ENCODE measurements at places on chromosomes 16 and 17.

DNA sequence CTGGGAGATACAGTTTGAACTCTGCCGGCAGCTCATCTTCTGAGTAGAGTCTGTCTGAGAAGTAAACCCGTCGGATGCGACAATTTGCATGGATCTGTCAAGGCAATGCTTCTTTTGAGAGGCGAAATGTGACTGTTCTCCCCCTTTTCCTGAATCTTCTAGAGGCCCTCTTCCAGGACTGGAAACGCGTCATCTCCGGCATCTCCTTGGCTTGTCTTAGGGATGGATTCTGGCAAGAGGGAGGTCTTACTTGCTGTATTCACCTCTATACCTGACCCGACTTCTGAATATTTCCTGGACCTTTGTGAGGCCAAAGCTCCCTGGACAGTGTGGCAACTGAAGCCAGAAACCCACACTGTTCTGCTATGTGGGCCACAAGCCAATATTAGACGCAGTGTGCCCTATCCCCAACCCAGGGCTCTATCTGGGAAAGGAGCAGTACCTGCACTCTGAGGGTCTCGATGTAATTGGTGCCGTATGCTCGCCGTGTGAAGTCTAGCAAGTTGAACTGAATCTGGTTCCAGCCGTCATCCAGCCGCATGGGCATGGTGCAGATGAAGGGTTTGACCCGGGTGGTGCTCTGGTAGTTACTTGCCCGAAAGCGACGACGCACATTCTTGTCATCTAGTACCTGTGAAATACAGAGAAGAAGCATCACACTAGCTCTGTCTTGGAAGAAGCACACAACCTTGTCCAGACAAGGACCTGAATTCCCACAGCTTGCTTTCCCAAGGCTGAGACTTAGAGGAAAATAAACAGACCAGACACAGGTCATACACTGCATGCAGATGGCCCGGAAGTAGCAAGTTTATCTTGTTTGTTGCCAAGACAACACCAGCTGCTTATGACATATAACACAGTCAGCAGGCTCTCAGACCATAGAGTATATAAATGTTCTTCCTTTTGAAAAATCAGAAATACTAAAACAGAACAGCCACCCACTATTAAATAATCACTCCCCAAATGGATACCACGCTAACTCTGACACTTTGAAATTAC, 14.1 kb downstream of the CFAP20 start:
- no peak for DNase-seq

DNA sequence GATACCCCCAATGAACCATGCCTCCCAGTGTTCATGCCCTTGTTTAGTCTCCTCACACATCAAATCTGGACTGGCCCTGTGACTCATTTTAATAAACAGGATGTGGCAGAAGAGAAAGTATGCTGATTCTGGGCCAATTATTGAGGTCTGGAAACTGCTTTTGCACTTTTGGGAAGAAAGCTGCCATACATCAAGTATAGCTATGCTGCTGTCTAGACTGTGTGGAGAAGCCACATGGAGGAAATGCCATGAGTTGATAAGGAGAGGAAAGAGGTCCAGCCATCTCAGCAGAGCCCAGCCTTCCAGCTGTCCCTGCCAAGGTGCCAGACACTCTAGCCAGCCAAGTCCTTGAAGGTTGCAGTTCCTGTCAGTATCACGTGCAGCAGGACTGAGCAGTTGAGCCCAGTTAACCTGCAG, 16.7 kb downstream of the RPRML start:
- DNase-seq, result peak; percentile 53

DNA sequence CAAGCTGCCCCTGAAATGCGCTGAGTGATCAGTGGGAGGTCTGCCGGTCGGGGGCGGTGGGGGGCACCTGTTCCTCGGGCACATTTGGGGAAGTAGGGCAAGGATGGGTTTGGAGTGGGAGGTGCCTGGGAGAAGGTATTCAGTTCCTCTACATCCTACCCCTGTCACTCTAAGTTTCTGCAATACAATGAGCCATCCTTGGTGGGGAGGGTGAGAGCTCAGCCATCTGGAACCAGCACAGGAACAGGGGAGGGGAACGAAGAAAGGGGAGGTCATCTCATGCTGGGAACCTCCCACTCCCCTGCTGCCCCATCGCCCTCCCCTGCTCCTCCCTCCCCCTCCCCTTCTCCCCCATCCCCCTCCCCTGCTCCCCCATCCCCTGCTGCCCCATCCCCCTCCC, 4.2 kb downstream of the DPH1 start:
- DNase-seq, result no peak

GRCh38 chr16:85853547-85854545, 45.1 kb upstream of the IRF8 start:
- DNase-seq, result no peak

DNA sequence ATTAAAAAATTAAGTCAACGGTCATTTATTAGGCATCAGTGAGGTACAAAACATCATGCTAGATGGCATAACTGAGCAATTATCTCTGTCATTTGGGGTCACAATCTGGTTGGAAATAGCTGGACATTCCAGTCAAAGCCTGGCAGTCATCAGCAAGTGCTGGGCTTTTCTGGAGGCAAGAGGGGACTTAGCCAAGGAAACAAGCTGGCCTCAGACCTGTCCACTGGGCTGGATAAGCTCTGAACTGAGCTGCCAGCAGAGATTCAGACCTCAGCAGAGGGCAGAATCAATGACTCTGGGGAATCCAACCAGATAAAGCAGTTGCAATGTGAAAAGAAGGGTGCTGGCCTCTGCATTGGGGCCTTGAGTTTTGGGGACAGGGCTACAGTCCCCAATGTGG, 161.9 kb upstream of the NOL11 start:
- DNase-seq, result no peak

DNA sequence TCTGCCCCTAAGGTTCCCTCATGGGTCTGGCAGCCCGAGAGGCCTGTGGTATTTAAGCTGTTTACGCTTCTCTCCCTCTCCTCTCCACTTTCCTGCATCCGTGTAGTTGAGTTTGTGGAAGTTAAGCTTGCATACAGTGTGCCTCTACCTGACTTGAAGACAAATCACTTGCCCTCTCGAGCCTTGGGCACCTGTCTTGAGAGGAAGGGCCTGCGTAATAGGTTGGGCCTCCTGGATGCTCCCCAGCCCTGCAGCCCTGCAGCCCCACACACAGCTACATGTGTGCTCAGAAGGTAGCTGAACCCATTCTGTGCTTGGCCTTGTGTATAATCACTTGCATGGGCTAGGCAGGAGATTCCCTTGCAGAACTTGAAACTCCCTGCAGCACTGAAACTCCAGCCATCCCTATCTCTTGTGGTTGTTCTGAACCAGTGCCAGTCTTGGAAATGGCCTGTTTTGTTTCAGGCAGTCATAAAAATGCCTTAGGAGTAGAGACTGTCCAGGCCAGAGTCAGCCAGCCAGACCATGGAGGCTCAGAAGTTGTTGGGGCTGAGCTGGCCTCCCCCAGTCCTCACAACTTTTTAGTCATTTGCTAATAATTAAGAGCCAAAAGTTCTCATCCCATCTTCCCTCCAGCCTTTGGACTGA, 134.6 kb downstream of the CLEC16A start:
- DNase-seq, result no peak

DNA sequence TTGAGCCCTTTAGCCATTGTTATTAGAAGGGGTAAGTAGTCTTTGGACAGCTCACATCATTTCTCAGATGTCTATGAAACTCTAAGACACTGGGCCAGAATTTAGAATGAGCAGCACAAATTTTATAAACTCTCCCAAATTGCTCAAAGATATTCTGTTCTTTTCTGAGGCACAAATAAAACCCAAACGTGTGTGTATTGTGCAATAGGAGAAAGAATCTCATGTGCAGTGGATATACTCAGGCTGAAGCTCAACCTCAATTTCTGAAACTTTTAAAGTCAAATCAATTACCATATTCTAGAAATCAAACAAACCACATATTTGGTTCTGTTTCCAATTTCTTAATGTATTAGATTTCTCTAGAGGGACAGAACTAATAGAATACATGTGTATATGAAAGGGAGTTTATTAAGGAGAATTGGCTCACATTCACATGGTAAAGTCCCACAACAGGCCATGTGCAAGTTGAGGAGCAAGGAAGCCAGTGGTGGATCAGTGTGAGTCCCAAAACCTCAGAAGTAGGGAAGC, 403.6 kb downstream of the RBFOX1 start:
- DNase-seq, result no peak

GRCh38 chr16:25893332-25893731, 201.6 kb downstream of the HS3ST4 start:
- no peak for DNase-seq

GRCh38 chr17:6712058-6712853, 913 bp downstream of the SLC13A5 start:
- no peak for DNase-seq

DNA sequence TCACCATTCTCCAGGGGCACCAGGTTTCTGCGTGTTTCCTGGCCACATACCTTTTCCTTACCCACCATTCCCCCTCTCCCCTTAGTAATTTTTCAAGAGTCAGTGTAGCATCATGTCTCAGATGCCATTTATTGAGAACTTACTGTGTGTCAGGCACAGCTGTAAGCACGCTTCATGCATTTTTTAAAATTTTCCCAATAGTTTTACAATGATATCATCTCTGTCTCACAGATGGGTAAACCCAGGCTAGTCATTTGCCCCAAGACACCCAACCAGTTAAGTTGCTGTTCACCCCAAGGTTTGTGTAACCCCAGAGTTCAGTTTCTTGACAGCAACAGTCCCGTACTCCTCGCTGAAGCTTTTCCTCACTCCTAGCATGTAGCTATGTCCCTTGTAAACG, 56.4 kb upstream of the IRX3 start:
- no peak for DNase-seq

DNA sequence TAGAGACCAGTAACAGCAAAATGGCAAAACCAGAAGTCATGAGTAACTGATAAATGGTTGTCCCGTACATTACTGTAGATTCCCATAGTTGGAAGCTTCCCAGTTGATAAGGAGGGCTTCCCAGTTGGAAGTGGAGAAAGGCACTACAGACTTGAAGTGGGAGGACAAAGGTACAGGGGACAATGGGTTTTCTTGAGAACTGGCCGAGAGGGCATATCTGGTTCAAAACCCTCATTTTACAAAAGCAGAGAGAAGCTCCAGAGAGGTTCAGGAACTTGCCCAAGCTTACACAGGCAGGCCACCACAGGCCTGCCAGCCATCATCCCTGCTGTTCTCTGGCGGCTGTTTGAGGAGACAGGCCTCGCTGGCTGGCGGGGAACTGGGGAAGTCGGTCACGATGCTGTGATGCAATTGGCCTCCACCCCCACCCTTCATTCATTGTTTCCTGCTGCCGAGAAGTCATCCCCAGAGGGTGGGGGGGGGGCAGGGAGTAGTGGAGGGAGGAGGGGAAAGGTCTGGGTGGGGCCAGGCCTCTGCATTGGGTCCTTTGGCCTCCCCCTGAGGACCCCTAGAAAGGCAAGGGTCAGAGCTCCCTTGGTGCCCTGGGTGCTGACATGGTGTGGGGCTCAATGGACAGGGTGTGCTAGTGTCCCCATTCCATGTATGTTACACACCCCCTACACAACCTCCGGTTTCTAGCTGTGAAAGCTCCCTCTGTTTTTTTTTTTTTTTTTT, 3.0 kb downstream of the UBALD2 start:
- peak; percentile 86 for DNase-seq

GRCh38 chr16:51337662-51338061, 186.6 kb upstream of the SALL1 start:
- no peak for DNase-seq

- no peak for DNase-seq
These were observed 99.8 kb upstream of the CDH5 start for GRCh38 chr16:66266436-66267291.

GRCh38 chr16:4700997-4701743, 7.8 kb downstream of the NUDT16L1 start:
- no peak for DNase-seq

DNA sequence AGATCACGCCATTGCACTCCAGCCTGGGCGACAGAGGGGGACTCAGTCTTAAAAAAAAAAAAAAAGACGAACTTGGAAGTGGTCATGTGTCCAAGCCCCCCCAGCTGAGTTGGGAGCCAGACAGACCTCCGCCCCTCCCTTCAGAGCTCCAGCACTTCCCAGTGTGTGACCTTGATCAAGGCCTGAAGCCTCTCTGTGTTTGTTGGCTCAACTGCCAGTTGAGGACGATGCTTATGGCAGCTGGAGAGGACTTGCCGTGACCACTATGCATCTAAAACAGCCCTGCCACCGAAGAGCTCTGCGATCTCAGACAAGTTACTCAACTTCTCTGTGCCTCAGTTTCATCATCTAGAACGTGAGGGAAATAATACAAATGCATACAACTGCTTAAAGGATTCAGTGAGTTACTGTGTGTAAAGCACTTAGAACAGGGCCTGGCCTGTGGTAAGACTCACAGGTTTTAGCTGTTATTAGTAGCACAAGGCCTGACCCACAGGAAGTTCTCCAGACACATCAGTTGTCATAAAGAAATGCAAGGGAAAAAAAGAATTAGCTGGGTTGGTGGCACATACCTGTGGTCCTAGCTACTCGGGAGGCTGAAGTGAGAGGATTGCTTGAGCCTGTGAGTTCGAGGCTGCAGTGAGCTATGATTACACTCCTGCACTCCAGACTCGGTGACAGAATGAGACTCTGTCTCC, 7.0 kb upstream of the IL27 start:
- DNase-seq, result no peak

DNA sequence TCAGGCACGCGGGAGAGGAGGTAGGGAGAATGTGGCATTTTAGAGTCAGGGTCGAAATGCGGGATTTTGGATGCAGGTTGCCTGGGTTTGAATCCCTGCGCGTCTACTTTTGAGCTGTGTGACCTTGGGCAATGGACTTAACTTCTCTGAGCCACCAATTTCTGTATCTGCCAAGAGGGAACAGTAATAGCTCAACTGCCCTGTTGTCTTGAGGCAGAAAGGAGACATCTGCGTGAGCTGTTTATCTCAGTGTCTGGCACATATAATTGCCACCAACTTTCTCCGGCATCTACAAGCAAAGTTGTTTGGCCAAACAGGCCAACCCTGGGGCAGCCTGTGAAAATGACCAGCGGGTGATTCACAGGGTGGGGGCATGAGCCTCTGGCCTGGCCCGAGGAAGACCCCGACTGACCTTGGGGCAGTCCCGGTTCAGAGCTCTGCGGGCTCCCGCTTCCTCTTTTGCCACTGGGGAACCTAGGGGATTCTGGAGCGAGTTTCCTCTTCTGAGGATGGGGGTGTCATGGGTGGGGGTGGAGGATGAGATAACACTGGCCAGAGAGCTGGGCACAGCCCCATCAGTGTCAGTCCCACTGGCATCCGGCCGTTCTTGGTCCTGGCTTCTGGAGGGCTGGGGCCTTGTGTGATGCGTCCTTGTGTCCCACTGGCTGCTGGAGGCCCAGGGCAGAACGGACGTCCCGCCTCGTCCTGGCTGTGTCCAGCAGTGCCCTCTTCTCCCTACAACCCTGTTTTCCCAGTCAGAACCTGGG, 1.3 kb downstream of the SNN start:
- no peak for DNase-seq

- DNase-seq, result no peak
These were observed 126.5 kb upstream of the RCVRN start for GRCh38 chr17:10031606-10032005.

DNA sequence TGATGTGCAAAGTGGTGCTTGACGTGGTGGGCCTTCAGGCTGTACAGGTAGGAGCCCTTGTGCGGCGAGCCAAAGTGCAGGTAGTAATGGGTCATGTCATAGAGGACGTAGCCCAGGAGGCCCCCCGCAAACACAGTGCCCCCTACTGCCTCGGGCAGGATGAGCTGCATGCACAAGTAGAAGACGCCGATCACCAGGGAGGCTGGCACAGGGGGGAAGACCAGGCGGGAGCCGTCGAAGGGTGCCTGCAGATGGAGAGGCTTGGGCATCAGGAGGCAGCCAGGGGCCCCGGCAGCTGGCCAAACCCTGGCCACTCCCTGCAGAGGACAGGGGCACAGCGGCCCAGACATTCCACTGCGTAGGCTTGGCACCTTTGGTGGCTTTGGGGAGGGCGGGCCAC, 15.7 kb upstream of the MLKL start:
- no peak for DNase-seq

GRCh38 chr17:34556384-34556783, 23.0 kb upstream of the TMEM132E start:
- DNase-seq, result no peak

Data from activated CD4-positive, alpha-beta T cell treated with anti-CD3 and anti-CD28 coated beads, Interleukin-2, amount 50 U/mL, for 16 hours (primary cell).